AML-193 (cell line): ENCODE measurements at places on chromosomes 7 and 10.
A peak's percentile ranks its signal among the peaks of the same experiment; 100 is the strongest.

DNA sequence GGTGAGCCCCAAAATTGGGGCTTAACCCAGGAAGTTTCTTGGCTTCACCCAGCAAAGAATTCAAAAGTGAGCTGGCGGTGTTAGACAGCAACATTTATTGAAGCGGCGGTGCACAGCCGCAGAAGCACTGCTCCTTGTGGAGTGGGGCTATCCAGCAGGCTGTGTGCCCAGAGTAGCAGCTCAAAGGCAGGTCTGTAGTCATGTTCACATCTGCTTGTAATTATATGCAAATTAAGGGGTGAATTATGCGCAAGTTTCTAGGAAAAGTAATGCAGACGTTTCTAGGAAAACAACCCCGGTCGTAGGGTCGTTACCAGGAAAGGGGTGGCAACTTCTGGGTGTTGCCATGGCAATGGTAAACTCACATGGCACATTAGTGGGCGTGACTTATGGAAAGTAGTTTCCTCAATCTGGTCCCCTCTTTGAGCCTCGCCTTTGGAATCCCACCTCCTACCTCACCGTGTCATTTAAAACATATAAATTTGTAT lies 13.7 kb upstream of the KBTBD2 start:
- peak; percentile 65 for DNase-seq

- DNase-seq, result no peak
These were observed 38.5 kb downstream of the CRTAC1 start for GRCh38 chr10:97991871-97992270.

- no peak for DNase-seq
These were observed 1.2 kb upstream of the TMEM178B start for GRCh38 chr7:141072548-141073172.

DNA sequence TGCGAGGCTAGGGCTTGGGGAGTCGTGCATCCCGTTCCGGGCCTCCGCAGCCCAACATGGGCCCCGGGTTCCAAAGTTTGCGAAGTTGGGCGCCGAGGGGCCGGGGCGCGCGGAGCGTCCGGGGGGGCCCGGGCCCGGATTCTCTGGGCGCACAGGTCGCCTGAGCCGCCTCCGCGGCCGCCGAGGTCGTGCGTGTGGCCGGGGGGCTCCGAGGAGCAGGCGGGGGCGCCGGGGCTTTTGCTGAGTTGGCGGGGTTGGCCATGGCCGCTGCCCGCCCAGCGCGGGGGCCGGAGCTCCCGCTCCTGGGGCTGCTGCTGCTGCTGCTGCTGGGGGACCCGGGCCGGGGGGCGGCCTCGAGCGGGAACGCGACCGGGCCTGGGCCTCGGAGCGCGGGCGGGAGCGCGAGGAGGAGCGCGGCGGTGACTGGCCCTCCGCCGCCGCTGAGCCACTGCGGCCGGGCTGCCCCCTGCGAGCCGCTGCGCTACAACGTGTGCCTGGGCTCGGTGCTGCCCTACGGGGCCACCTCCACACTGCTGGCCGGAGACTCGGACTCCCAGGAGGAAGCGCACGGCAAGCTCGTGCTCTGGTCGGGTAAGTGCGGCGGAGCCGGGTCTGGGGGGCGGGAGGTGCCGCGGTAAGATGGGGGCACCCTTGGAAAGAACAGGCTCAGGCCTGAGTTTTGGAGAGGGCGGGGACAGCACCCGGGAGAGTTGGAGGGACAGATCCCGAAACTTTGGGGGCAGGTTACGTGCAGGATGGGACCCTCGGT lies 643 bp downstream of the SMO start:
- no peak for DNase-seq

DNA sequence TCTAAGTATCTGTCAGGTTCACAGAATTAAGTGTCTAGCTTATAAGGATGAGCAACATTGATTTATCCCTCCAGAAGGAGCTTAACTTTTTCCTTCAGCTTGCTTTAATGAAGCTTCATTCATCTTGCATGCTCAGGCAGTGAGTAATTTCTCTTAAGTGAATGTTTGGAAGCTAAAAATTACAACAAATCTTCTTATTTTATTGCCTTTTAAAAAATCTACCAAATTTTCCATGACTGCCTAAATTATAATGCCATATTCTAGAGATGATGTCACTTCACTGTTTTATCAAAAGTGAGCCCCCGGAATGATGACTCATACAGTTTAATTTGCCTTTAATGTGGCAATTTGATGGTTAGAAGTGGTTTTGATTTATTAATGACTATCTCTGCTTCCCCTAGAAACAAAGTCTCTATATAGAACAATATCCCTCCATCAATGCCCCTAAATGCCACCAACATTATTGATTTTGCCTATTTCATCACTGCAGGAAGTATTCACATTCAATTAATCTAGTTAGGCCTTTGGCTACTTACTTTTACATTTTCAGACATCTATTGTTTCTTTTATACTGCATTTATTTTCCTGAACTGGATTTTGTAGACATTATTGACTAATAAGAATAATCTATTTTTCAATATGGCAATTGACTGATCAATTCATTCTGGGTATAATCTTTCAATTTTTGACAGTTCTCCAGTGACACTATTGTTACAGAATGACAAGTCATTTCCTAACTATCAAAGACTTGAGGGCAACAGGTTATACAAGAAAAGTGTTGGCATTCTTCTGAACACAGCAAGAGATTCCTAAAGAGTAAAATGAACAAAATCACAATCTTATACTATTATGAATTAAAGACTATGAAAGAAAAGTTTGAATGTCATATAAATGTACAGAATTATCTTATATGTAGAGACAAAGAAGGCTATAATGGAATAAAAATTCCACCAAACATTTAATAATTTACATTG lies 139.3 kb upstream of the ODAD2 start:
- DNase-seq, result no peak

GRCh38 chr7:18702071-18702829 lies 206.7 kb downstream of the HDAC9 start:
- no peak for DNase-seq

- DNase-seq, result no peak
These were observed 189.9 kb upstream of the PDE1C start for GRCh38 chr7:32259931-32260596.

- no peak for DNase-seq
These were observed 82.3 kb upstream of the PPIF start for GRCh38 chr10:79264942-79265341.

DNA sequence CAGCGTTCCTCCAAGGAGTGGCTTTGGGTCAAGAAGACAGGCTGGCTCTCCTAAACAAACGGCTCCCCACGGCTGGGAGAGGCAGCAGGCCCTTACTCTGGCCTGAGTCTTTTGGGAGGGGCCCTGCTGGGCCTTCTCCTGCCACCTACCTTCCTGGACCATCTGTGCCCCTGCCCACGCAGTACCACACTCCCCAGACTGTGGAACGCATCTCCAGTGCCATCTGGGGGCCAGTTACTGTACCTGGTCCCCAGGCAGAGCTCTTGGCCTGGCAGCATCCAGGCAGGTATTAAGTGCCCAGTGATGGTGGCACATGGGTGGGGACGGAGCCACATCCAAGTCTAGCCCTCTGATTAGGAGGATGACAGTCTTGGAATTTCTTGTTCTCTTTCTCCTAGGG lies 14.4 kb downstream of the ALKBH4 start:
- no peak for DNase-seq

GRCh38 chr7:150993511-150993910 lies 2.7 kb downstream of the NOS3 start:
- no peak for DNase-seq

- no peak for DNase-seq
These were observed 458.8 kb downstream of the RPS24 start for GRCh38 chr10:78492424-78492823.

DNA sequence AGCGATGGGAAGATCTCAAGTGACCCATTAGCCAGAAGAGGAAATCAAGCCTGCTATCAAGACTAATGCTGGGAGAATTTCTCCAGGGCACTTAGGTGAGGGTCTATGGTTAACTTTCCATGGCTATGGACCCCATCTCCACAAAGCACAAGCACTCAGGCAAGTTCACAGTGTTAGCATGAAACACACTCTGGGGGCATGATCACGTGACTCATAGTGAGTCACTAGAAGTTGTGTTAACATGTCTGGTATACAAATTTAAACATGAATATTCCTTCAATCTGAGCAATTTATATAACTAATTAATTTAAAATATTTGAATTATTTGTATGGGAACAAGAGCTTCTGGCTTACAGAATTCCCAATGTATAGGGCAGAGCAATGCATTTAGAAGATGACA lies 131.8 kb downstream of the FAM204A start:
- no peak for DNase-seq

DNA sequence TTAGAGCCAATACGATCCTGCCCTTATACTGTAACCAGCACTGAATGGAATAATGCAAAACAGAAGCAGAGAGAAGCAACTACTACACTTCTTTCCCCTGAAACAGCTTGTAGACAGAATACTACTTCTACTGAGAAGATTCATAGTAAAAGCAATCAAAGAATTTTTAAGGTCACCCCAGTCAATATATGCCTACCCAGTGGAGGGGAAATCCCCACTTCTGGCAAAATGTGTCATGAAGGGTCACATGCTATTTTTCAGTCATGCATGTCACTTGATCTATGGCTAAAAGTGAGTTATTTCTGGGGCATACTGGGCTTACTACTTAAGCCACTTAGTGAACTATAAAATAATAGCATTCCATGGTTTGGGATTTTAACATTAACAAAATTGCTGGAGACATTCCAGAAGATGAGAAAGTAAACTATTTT lies 25.6 kb downstream of the IRF5 start:
- no peak for DNase-seq

DNA sequence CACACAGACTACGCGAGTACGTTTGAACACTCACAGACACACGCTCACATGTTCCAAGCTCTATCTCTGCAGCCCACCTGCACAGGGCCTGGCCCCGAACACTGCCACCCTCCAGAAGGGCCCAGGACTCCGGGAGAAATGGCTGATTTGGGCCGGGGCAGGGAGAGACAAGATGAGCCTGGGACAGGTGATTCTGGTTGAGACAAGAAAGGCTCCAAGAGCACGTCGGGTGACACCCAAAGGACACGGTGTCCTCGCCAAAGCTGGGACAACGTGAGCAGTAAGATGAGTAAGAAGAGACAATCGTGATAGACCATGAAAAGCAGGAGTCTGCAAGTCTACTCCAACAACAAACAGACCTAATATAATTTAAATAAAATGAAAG lies 9.2 kb downstream of the GPER1 start:
- DNase-seq, result no peak

DNA sequence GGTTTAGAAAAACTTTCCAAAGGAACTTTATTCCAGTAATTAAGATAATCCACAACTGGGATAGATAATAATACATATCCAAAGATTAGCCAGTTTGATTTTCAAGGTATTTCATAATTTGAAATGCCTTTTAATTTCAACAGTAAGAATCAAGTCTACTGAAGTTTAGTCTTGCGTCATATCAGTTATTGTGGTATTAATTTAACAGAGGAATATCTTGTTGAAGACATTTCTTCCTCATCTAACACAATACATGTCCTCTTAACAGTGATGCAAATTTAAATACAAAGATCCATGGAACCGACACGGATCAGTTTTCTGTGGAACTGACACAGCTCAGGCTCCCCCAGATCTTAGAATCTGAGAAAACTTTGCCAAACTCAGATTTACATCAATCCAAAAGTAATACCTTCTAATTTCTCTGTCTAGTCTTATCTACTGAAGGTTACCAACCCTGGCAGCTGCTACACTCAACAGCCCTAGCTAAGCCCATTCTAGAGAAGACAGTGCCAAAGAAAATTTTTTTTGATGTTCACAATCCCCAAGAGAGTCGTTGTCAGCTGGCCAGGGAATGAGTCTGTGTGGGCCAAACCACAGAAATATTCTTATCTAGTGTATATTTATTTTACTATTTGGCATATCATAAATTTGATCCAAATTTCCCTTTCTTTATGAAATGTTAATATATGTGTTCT lies 365.2 kb upstream of the MEOX2 start:
- no peak for DNase-seq
